ENCODE measurements at places on chromosomes 4 and X. TPM values are rescaled to one million over a fixed set of nuclear protein-coding genes. Genes with fewer than 3 reads are reported as not detected.

GRCh38 chrX:42519666-42520231 lies 258.2 kb downstream of the PPP1R2C start:
- no peak for DNase-seq
- H3K4me3 ChIP-seq = no peak overlapping the region
- H3K4me1 ChIP-seq = no peaks in the 10 kb centered on the region

- H3K4me3 ChIP-seq = no peak overlapping the region
- H3K4me1 ChIP-seq = no peaks in the 10 kb centered on the region
- H3K27ac ChIP-seq = no peak overlapping the region
- H3K36me3 ChIP-seq = no peaks in the 10 kb centered on the region
- no peaks in the 10 kb centered on the region for H3K27me3 ChIP-seq
Observed at GRCh38 chr4:91304292-91304691, 999.5 kb upstream of the GRID2 start.

DNA sequence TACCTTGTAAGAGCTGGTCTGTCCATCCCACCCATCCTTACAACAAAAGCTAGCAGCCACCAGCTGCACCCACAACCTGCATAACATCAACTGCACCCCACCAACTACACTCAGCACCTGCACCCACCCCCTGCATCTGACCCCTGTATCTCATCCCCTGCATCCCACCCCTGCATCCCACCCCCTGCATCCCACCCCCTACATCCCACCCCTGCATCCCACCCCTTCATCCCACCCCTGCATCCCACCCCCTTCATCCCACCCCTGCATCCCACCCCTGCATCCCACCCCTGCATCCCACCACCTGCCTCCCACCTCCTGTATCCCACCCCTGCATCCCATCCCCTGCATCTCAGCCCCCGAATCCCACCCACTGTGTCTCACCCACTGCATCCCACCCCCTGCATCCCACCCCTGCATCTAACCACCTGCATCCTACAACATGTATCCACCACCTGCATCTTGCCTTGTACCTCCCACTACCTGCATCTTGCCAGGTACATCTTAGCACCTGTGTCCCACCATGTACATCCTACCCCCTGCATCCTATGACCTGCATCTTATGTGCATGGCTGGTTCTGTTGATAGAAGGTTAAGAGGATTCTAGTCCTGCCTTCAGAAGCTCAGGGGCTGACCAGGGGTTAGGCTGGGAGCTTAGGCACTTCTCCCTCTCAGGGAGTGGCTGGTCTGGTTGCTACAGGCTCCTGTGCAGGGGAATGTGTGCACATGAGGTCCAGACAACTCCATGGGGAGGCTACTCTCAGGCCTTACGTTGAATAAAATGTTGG lies 9.4 kb downstream of the TMEM271 start:
- H3K4me3 ChIP-seq = no peak overlapping the region
- H3K27ac ChIP-seq = no peak overlapping the region
- no peaks in the 10 kb centered on the region for H3K36me3 ChIP-seq
- peaks cover 13% of the 10 kb centered on the region for H3K27me3 ChIP-seq
- DNase-seq = no peak

DNA sequence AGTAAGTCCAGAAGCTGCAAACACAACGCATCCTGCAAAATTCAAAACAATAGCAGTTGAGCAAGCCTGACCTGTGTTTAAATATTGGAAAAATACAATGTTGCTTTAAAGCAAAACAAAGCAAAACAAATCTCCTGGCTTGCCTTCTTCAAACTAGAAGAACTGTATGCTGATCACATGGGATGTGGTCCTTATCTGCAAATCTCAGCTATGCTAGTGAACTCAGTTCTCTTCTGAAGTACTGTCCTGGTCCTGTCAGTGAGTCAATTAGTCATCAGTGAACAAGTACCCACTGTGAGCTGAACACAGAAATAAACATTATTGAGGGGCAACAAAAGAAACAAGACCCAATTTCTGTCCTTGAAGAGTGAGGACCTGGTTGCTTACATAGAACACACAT lies 522.5 kb downstream of the SMARCA1 start:
- H3K36me3 ChIP-seq = no peaks in the 10 kb centered on the region
- H3K4me1 ChIP-seq = no peaks in the 10 kb centered on the region
- no peak for DNase-seq
- H3K4me3 ChIP-seq = no peak overlapping the region

GRCh38 chr4:37665333-37666320 lies 20.5 kb downstream of the RELL1 start:
- no peaks in the 10 kb centered on the region for H3K27me3 ChIP-seq
- peaks cover 44% of the 10 kb centered on the region for H3K4me1 ChIP-seq
- no peak overlapping the region for H3K27ac ChIP-seq
- no peak for DNase-seq
- H3K4me3 ChIP-seq = no peak overlapping the region

GRCh38 chr4:76637712-76638361 lies 202.8 kb downstream of the SHROOM3 start:
- DNase-seq = no peak
- no peak overlapping the region for H3K4me3 ChIP-seq
- H3K36me3 ChIP-seq = no peaks in the 10 kb centered on the region
- no peaks in the 10 kb centered on the region for H3K4me1 ChIP-seq
- H3K27ac ChIP-seq = no peak overlapping the region

- H3K36me3 ChIP-seq = no peaks in the 10 kb centered on the region
- no peaks in the 10 kb centered on the region for H3K27me3 ChIP-seq
- H3K27ac ChIP-seq = no peak overlapping the region
- no peaks in the 10 kb centered on the region for H3K4me1 ChIP-seq
Observed at GRCh38 chrX:143781103-143781502, 60.6 kb upstream of the SPANXN2 start.

- H3K27me3 ChIP-seq = no peaks in the 10 kb centered on the region
- no peaks in the 10 kb centered on the region for H3K36me3 ChIP-seq
- H3K27ac ChIP-seq = no peak overlapping the region
Observed at GRCh38 chr4:179880756-179881155, 2362.4 kb upstream of the TENM3 start.

GRCh38 chr4:107808572-107808971 lies 16.2 kb upstream of the SGMS2 start:
- H3K27ac ChIP-seq = no peak overlapping the region
- H3K27me3 ChIP-seq = peaks cover 10% of the 10 kb centered on the region
- no peaks in the 10 kb centered on the region for H3K4me1 ChIP-seq
- no peak for DNase-seq
- no peak overlapping the region for H3K4me3 ChIP-seq

GRCh38 chrX:55996649-55997048 lies 235.5 kb upstream of the KLF8 start:
- H3K36me3 ChIP-seq = peaks cover 7% of the 10 kb centered on the region
- no peak overlapping the region for H3K27ac ChIP-seq
- no peaks in the 10 kb centered on the region for H3K27me3 ChIP-seq
- no peaks in the 10 kb centered on the region for H3K4me1 ChIP-seq
- H3K4me3 ChIP-seq = no peak overlapping the region

GRCh38 chrX:12758291-12758690 lies 32.9 kb upstream of the PRPS2 start:
- H3K27ac ChIP-seq = no peak overlapping the region
- H3K4me1 ChIP-seq = no peaks in the 10 kb centered on the region
- peaks cover 12% of the 10 kb centered on the region for H3K27me3 ChIP-seq
- DNase-seq = no peak
- no peak overlapping the region for H3K4me3 ChIP-seq
- no peaks in the 10 kb centered on the region for H3K36me3 ChIP-seq

Gene HOPX
- total RNA-seq = 56.3 TPM

Gene DMP1
- total RNA-seq = not detected
